ENCODE measurements at places on chromosomes 16 and 17.

- no peak for DNase-seq
Observed at GRCh38 chr16:84657229-84657837, 9.0 kb downstream of the KLHL36 start.

DNA sequence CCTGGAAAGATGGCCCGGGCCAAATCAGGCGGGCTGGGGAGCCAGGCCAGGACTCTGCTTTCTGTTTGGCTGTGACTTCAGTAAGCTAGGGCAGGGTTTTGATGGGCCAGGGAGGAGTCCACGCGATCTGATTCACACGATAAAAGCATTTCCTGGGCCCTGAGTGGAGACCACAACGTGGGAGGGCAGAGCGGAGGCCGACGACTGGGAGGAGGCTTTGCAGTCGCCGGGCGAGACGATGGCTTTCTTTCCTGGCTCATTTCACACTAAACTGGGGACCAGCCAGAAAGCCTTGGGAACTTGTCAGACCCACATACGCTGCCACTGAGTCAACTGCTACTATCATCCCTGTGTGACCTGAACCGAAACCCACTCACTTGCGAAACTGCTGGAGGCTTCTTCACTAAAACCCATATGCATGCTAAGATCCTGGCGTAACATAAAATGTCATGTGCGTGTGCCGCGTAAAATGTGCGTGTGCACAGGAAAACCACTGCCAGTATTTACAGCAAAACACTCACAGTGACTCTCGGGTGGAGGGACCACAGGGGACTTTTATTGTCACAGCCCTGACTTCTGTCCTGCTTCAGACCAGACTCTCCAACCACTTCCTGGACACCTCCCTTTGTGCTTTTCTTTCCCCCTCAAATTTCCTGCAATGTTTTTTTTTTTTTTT is 14.2 kb upstream of the RHBDF2 start:
- DNase-seq: peak; percentile 96

GRCh38 chr16:54176376-54176901 is 110.1 kb downstream of the IRX3 start:
- peak; percentile 69 for DNase-seq

GRCh38 chr17:58200024-58200633 is 7.6 kb downstream of the EPX start:
- DNase-seq: peak; percentile 46

- DNase-seq: peak; percentile 28
Observed at GRCh38 chr16:67999985-68000384, 701 bp upstream of the DPEP2 start.

- no peak for DNase-seq
Observed at GRCh38 chr17:56785997-56786680, 47.6 kb downstream of the C17orf67 start.

- no peak for DNase-seq
Observed at GRCh38 chr17:41211845-41212466, 14.5 kb upstream of the KRTAP9-2 start.

- no peak for DNase-seq
Observed at GRCh38 chr16:6428861-6429260, 903.8 kb upstream of the RBFOX1 start.

- peak; percentile 2 for DNase-seq
Observed at GRCh38 chr16:86306811-86307513, 203.4 kb upstream of the FOXF1 start.

Measured in MV-4-11 (cell line).